Posterior vena cava (tissue), 2 donors: ENCODE measurements at places on chromosomes 1 and 21.

- DNase-seq, result no peak
Observed at GRCh38 chr1:189899686-189900425, 577.8 kb downstream of the BRINP3 start.

GRCh38 chr1:86478416-86479156, 9.9 kb downstream of the CLCA1 start:
- DNase-seq, result no peak

- no peak for DNase-seq
Observed at GRCh38 chr1:75811211-75811981, 14.7 kb downstream of the MSH4 start.

DNA sequence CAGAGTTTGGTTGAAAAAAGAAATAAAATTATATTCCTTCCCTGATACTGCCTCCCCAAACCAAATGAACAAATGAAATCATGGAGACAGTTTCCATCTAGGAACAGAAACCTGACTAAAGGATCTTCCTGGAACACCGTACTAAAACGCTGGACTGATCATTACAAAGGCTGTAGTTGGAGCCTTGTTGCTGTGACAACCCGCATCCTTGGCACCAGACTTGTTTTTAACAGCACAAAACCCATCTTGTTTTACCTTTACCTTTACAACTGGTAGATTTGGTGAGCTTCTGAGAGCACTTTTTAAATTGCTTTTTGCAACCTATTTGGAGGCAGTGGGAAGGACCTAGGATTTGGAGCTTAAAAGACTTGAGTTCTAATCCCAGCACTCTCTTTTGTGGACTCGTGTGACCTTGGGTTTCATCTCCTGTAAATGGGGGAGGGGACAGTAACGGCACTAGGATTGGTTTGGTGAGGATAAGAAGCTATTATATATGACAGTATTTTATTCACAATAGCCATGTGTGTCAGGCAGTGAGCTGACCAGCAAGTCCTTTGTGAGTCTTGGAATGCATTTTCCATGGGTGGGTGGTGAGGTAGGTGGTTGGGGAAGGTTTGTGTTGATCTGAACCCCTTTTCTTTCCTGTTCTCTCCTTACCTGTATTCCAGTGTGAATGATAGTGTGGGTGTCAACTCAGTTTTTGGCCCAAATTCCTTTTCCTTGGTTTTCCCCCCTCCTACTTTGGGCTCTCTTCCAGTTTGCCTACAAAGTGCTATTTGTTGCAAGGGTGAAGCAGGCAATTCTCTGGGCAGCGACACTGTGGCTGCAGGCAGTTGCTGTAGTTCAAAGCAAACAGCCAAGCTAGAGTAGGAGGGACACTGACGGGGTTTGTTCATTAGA, 12.6 kb downstream of the LRRC8D start:
- no peak for DNase-seq

DNA sequence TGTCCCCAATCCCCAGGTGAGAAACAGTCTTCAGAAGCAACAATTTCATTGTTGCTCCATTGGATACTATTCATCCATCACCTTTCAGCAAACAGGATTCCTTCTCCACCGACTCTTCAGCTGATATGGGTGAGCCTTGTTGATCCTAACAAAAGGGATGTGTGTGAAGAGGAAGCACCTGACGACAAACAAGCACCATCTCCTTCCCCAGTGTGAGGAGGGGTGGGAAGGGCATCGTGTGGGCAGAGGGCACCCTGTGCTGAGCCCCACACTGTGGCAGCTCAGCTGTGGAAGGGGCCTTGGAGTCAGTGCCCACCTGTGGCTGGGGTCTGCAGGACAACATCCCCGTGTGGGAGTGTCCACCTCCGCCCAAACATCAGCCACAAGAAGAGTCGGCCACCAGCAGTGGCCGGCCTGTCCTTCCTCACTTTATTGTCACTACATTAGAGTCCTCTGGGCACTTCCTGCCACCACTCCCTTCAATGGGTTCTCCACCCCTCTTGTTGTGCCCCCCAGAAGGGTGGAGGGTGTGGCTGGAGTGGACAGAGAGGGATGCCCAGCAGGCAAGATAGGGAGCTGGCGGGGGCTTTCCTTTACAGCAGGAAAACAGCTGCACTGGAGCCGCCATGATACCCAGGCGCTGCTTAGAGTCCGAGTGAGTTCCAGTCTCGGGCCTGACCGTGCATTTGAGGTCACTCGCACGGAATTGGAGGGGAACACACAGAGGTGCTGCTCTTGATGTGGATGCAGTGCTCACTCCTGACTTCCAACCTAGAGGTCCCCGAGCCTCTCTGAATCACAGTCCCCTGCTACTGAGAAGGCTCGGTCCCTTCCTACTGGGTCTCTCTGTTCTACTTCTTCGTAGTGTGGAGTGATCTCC, 40.9 kb downstream of the VPS26C start:
- no peak for DNase-seq
